ENCODE measurements at places on chromosomes 5 and 9. TPM values are rescaled to one million over a fixed set of nuclear protein-coding genes. Genes with fewer than 3 reads are reported as not detected.
A peak's percentile ranks its signal among the peaks of the same experiment; 100 is the strongest.

C9orf85 gene
- total RNA-seq = 25.0 TPM

SH2D3C gene
- total RNA-seq = 12.4 TPM

GRCh38 chr9:462606-463005, 247.9 kb downstream of the DOCK8 start:
- no peak for DNase-seq

GRCh38 chr9:116420993-116421538, 266.0 kb upstream of the TRIM32 start:
- no peak for DNase-seq

DNA sequence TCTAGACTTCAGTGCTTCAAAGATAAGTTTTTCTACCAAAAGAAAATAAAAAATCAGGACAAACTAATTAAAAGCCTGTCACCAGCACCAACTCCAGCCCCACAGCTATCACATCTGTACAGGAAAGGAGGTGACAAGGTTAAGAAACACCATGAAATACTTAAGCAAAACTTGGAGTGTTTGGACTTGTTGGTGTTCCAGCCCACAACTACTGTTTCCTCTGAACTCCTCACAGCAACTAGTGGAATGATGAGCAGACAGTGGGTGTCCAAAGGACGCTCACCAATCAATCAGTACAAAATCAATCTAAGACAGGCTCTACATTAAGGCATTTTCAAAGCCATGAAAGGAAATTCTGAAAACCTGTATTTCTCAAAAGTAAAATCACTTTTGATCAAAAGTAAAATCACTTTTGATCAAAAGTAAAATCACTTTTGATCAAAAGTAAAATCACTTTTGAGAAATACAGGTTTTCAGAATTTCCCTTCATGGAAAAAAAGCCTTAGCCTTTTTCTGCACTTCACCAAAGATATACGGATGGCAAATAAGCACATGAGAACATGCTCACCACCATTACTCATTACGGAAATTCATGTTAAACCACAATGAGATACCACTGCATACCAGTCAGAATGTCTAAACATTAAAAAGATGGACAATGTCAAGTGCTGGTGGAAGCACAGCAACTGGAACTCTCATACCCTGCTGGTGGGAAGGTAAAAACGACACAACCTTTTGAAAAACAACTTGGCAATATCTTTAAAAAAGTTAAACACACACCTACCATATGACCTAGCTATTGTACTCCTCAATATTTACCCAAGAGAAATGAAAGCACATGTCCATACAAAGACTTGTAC, 79.7 kb downstream of the MED27 start:
- no peak for DNase-seq

GRCh38 chr9:89701221-89701798, 96.5 kb downstream of the GADD45G start:
- peak; percentile 51 for DNase-seq

- no peak for DNase-seq
Observed at GRCh38 chr9:121123816-121124535, 49.2 kb downstream of the CNTRL start.

DNA sequence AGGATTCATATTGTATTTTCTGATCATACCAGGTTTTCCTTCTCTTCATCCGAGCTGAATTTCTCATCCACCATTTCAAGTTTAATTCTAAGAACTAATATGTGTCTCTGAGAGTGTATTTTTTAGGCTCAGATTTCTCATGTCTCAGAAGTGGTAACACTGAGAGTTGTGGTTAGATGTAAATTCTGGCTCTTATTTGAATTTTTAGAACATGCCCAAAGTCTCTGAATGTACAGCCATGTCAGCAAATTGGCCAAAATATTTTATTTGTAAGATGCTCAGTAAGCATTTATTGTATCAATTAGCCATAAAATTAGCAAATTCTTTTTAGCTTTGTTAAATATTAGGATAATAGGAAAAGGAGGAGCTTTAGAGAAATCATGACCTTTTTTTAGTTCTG, 16.6 kb downstream of the SV2C start:
- no peak for DNase-seq

Data from muscle of leg (tissue), 16 donors.